ENCODE measurements at places on chromosomes 3 and 15.

DNA sequence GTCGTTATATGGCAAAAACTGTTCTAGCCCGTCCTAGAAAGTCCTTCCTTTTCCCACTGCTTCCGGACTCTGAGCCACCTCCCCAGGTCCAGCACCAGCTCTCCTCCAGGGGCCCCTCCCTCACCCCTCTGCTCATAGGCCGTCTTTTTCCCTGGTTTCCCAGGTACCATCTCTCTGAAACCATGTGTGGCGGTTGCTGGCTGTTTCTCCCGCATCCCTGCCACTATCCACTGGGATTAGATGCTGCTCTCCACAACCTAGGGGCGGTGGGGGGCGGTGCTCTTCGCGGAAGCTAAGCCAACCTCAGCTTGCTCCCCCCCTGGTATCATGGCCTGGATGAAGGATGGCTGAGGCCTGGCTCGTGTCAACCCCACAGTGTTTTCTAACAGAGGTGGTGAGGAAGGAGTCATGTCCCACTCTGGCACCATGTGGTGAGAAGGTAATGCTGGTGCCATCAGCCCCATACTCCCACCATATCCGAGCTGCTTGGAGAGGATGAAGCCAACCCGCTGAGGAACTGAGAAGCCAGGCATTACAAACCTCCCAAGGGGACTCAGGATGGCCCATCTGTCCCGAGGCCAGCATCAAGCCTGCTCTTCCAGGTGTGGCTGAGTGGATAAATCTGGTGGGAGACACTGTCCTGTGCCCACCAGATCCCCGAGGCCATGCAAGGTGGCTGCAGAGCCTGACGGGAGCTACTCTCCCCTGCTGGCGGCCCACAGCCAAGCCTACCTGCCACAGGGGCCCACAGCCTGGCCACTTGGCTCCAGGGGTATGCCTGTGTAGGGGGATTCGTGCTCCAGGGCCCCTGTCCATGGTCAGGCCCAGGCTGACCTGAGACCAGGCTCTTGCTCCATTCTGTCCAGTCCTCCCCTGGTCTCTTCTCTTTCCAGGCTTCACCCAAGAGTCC is 27.9 kb upstream of the SLC41A3 start:
- no peak for DNase-seq

DNA sequence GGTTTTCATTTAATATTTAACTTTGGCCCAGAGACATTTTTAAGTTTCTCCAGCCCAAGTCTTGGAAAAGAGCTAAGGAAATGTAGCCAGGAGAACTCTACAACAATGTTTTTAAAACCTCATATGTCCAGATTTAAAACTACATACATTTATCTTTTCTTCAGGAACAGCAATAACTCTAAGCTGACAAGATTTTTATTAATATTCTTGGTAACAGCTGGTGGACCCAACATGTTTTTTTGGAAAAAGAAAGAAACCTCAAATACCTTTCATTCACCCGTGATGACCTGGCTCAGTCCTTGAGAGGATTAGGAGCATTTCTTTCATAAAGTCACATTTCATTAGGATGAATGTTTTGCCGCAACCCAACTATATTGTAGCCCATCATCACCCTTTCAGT is 50.4 kb upstream of the CMSS1 start:
- no peak for DNase-seq

- peak; percentile 67 for DNase-seq
These were observed 1.8 kb upstream of the ZMYND10 start for GRCh38 chr3:50347187-50347813.

DNA sequence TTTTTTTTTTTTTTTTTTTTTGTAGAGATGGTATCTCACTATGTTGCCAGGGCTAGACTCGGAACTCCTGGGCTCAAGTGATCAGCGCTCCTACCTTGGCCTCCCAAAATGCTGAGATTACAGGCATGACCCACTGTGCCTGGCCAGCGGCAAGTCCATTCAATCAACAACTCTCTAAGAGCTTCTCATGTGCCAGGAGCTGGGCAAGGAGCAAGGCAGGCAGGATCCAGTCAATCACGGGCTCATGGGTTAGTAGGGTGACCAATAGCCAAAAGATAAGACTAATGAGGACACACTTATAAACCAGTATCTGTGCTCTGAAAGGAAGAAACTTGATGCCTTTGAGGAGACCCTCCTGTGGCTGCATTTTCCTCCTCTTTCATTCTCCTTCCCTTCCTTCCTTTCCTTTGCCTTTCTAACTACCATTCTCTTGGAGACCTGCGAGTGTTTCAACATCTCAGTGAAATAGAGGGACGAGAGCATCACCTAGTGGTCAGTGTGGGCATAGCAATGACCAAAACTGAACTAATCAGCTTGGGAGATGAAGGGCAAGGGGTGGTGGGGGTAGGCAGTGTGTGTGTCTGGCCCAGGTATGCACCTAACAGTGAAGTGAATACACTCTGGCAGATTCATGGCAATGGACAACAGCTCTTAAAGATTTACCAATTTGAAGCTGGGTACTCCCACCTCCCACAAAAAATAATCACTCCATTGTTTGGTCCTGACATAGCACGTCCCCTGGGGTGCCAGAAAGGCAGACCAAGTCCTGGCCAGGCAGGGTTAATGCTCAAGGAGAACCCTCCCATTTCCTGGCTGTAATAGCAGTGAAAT is 6.3 kb downstream of the RPP25 start:
- DNase-seq: peak; percentile 82

DNA sequence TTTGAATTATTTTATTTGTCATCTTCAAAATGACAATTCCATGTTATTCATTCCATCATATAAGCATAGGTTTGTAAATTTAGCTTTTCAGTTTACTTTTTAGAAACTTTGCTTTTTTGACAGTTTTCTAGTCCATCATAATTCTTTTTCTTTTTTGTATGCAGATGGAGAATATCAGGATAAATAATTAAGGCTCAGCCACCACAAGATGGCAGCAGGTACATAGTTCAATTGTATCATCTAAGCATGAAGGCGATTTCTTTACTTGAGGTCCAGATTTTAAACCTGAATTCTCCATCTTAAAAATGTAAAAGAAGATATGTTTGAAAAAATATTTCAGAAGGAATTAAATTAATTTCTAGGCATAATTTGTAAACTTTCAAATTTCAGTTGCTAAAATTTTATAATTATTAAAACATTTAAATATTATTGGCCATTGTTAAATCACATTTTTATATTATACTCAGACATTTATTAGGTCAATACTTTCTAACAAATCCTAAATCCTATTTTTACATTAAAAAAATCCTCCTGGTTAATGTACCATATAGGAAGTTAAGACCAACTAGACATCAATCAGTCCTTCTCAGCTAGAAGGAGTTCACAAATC is 15.1 kb downstream of the PLSCR5 start:
- DNase-seq: no peak

DNA sequence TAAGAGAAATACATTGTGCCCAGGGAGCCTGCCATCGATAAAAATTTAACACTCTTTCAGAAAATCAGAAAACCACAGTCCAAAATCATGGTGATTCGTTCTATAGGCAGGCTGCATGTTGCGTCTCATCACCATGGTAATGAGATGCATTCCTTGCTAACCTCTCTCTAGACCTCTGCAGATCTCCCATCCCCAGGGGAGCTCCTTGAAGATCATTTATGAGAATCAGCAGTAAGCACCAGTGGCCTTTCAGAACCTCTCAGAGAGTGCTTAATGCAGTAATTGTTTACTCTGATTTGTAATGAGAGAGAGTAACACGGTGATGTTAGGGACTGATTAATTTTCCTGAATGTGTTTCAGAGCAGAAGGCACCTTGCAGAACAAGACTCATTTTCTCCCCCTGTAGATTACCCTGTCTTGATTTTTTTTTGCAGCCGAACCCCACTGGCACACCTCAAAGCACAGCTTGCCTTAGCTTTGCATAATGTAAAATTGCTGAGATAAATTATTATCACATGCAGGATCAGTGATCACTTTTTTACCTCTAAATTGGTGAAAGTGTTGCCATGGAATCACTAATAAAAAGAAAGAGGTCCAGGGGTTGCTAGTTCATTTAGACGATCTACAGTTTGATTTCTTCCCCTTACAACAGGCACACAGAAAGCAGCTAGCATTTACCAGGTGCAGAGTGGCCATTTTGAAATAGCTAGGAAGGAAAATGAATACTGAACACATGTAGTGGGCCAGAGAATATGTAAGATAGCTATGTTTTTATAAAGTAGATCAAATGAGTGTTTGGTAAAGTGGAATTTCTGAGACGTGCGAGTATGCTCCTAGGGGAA is 98.9 kb upstream of the CHL1 start:
- no peak for DNase-seq

DNA sequence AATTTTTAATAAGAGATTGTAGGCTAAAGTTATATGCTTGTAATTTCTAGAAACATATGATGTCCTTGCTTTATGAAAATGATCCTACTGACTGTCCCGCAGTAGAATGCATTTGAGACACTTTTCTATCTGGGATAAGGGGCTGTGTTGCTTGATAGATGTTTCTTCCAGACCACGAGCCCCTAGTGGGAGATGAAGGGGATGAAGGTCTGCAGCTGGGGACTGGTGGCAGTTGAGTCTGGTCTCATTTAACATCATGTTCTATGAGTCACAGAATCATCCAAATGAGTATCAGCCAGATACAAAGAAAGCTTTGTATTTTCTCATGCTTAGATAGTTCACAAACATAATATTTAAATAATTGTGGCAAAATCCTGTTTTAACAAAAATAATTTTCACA is 84.3 kb upstream of the PRTG start:
- no peak for DNase-seq

DNA sequence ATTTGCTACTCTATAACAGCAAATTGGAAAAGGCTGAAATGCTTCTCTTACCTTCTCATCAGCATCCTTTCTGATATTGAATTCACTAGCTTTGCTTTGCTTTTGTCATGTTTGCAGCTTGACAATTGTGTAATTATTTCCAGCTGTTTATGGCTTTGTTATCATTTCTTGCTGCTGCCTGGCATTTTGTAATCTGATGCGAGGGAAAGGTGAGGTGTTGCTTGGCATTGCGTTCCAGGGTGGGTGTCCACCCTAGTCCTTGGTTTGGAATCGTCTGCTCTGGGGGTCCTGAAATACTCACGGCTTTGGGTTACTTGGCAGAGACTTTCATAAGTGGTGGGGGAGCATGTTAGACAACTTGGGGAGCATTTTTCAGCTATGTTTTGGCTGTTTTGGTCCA is 2.9 kb downstream of the CACNA2D3 start:
- no peak for DNase-seq
